Activated CD8-positive, alpha-beta memory T cell treated with anti-CD3 and anti-CD28 coated beads, Interleukin-2, amount 10 ng/mL, durations not matched to agents 7 days and 5 days (primary cell): ENCODE measurements at places on chromosomes 4 and X. TPM values are rescaled to one million over a fixed set of nuclear protein-coding genes. Genes with fewer than 3 reads are reported as not detected.

DNA sequence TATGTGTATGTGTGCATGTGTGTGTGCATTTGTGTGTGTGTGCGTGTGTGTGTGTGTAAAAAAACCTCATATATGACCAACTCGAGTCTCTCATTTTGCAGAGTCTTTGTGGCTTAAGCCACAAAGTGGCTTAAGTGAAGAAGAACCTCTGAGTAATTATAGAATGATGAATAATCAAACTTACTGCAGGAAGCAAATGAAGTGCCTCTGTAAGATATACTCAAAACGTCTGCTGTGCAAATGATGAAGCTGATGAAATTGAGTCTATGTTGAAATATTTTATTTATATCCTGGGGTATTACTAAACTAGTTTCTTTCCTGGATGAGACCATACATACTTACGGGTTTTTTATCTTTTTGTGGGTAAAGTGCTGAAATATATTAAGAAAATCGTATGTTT, 1198.7 kb downstream of the PCDH7 start:
- DNase-seq, result no peak

Gene XAGE2
- total RNA-seq, result not detected

GRCh38 chr4:183729430-183730328, 70.6 kb downstream of the TRAPPC11 start:
- DNase-seq, result no peak

- peak; percentile 51 for DNase-seq
Observed at GRCh38 chr4:102761296-102761701, 531 bp upstream of the MANBA start.

Gene EDA
- total RNA-seq, result 0.79 TPM

Gene RAI2
- 0.33 TPM for total RNA-seq

Gene NPY2R
- total RNA-seq, result not detected

- no peak for DNase-seq
Observed at GRCh38 chr4:8939840-8940742, 68.5 kb upstream of the HMX1 start.

- DNase-seq, result no peak
Observed at GRCh38 chrX:136163689-136164088, 16.4 kb downstream of the FHL1 start.

DNA sequence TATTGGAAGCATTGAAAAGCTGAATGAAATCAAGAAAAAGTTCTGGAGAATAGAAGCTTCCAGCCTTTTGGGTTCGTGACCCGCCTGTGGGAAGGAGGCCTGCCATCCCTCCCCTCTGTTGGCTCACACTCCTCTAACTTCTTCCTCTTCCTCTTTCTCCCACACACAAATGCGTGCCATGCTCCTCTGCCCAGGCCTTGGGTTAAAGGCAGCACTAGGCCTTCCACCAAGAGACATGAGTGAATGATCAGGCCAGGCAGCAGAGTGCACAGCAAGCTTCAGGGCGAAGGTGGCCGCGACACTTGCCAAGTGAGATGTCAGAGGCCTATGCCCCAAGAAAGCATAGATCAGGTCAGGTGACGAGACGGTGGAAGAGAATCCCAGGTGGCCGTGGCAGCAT, 38.4 kb downstream of the FAM193A start:
- DNase-seq, result no peak

GRCh38 chrX:2136848-2137247, 363.9 kb downstream of the DHRSX start:
- DNase-seq, result no peak

DNA sequence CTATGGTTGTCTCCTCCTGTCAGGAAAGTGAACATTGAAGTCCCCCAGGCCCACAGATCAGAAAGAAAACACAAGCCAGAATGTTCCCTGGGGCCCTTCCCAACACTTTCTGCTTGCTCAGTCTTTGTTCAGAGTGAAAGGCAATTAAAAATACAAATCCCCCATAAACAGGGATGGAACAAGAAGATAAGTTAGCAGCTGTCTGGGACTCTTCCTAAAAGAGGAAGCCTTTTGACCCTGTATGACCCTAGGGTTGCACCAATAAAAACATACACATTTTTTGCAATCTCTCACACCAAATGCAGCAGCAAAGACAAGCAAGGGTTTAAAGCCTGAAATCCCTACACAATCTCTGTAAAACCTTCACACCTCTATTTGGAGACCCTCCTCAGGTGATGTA, 22.6 kb downstream of the IRF2 start:
- no peak for DNase-seq

DNA sequence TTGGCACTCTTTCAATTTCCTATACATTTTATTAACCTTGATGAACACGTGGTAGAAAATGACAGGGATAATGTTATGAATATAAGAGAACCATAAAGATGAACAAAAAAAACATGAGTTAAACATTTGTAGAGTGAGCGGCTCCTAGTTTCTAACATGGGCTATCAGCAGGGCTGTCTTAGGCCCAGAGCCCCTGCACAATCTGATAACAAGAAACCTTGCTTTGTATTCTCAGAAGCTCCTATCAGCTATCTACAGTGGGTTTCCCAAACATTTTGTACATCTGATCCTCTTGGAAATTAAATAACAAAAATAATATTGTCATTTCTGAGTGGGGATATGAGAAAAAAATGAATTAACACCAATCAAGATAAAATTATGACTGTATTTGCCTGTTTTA, 10.6 kb upstream of the RBPJ start:
- no peak for DNase-seq

Gene ACE2
- not detected for total RNA-seq

Gene UNC5C
- not detected for total RNA-seq

GRCh38 chrX:84175958-84176357, 12.0 kb downstream of the RPS6KA6 start:
- DNase-seq, result no peak

- peak; percentile 9 for DNase-seq
Observed at GRCh38 chr4:184843984-184844554, 18.3 kb upstream of the ACSL1 start.

GRCh38 chr4:4825431-4825830, 34.0 kb upstream of the MSX1 start:
- DNase-seq, result no peak

GRCh38 chr4:142142366-142143054, 506.1 kb downstream of the IL15 start:
- DNase-seq, result no peak

Gene SPANXA1
- not detected for total RNA-seq

DNA sequence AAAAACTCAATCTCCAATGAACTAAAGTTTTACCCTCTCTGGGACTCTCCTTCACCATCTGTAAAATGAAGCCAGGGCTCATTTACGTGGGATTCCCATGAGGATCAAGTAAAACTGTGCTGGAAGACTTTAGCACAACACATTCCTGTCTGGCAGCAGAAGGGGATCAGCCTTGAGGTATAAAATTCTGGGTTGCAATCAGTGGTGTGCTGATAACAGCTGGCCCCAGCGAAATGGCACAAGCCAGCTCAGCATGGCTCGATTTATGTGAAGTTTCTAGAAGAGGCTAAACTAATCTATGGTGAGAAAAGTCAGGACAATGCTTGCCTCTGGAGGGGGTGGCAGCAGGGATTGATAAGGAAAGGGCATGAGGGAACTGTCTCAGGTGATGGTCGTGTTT, 28.4 kb downstream of the ZNF630 start:
- no peak for DNase-seq

DNA sequence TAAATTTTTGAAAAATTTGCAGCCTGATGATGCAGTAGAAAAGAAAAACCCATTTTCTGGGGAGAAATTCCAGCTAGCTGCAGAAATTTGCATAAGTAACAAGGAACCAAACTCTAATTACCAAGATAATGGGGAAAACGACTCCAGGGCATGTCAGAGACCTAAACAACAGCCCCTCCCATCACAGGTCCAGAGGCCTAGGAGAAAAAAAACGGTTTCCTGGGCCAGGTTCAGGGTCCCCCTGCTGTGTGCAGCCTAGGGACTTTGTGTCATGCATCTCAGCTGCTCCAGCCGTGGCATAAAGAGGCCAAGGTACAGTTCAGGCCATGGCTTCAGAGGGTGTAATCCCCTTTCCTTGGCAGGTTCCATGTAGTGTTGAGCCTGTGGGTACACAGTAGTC, 733.7 kb upstream of the CT83 start:
- no peak for DNase-seq

Gene SRPX2
- total RNA-seq, result not detected

GRCh38 chr4:77372375-77372774, 215.4 kb downstream of the CCNG2 start:
- DNase-seq, result no peak

- DNase-seq, result no peak
Observed at GRCh38 chr4:136865526-136865925, 666.8 kb downstream of the PCDH18 start.

DNA sequence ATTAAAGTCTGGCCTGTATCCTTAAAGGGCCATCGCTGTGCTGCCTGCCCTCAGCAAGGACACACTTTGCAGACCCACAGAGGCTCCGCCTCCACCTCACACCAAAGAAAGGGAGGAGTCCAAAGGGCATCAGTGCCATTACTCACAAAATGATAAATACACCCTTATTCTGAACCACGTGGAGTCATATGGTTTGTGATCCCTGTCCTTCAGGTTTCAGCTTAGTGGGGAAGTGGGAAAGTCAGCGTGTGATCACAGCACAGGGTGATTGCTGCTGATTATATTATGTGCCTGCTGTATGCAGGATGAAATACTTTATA, 35.9 kb upstream of the MSANTD1 start:
- no peak for DNase-seq

DNA sequence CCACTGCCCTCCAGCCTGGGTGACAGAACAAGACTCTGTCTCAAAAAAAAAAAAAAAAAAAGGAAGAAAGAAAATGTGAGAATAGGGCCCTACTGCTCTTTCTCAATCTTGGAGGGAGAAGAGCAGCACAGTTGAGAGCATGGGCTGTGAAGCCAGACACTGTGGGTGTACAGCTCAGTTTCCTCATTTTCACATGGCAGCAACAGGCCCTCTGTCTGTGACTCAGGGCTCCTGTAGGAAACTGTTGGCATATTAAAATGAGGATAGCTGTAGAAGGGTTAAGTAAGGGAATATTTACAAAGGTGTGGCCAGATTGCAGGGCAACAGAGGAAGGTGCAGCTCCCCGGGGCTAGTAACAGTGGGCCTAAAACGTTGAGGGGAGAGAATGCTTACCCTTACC, 3.4 kb downstream of the AKAP14 start:
- DNase-seq, result no peak

DNA sequence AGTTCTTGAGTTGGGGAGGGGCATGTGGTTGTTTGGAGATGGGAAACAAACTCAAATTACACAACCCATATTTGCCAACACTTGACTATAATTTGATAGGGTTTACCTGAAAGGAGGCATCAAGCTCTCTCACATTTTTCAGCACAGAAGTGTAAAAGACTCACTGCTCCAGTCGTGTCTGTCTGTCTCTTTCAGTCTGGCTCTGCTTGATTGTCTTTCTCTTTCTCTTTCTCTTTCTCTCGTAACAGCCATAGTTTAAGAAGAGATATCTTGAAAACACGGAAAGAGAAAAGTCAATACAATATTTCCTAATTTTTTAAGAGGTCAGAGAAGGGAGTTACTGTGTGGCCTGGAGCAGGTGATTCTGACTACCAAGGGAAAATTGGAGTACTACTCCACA, 413.6 kb upstream of the CXorf51A start:
- no peak for DNase-seq
